WTC11 (cell line): ENCODE measurements at places on chromosomes 1 and 21. TPM values are rescaled to one million over a fixed set of nuclear protein-coding genes. Genes with fewer than 3 reads are reported as not detected.

SPRR1B gene
- total RNA-seq: not detected in 3 replicates

- no peak overlapping the region for H3K4me3 ChIP-seq
- H3K27ac ChIP-seq: no peak overlapping the region
- 0 out of 2 replicates have a peak, but pooled peaks cover 2% of the 10 kb centered on the region for H3K4me1 ChIP-seq
- H3K27me3 ChIP-seq: no peaks in the 10 kb centered on the region
These were observed 481.8 kb upstream of the NFIA start for GRCh38 chr1:60600532-60600931.

- DNase-seq: no peak
- H3K27me3 ChIP-seq: no peaks in the 10 kb centered on the region
- peaks cover 51% of the 10 kb centered on the region for H3K4me1 ChIP-seq
These were observed 58.8 kb downstream of the GALNT2 start for GRCh38 chr1:230125640-230126528.

NCAM2 gene
- total RNA-seq: 0.64 to 1.6 TPM (median 0.94 TPM) in 3 replicates

EXO5 gene
- total RNA-seq: 5.5 to 9.8 TPM (median 8.7 TPM) in 3 replicates

GRCh38 chr1:234533034-234533891 is 54.3 kb upstream of the TARBP1 start:
- no peak overlapping the region for H3K4me3 ChIP-seq
- H3K36me3 ChIP-seq: no peaks in the 10 kb centered on the region
- DNase-seq: no peak
- H3K4me1 ChIP-seq: peaks cover 34% of the 10 kb centered on the region
- no peak overlapping the region for H3K27ac ChIP-seq

GRCh38 chr1:212035835-212036605 is 472 bp downstream of the DTL start:
- H3K36me3 ChIP-seq: peaks cover 16% of the 10 kb centered on the region
- peaks cover 3% of the 10 kb centered on the region; the same call in 1 of the 2 replicates for H3K27me3 ChIP-seq
- H3K27ac ChIP-seq: peak overlapping the region; percentile 99
- DNase-seq: no peak

DNA sequence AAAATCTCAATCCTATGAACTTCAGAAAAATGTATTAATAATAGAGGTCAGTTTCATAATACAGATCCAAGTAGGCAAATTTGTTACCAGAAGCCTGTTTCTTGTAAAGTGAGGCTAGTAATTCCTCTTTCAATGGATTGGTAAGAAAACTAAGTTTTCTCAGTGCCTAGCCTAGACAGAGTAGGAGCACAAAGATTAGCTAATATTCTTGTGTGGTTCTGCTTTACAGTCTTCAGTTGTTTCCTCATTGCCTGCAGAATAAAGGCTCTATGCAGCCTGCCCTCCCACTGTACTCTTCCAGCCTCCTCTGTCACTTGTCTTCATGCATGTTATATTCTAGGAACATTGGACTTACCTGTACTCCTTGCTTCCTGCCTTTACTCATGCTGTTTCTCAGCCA is 2.4 kb upstream of the PPP1R15B start:
- peak overlapping the region; percentile 15; the same call in 1 of the 2 replicates for H3K27ac ChIP-seq
- no peak for DNase-seq
- H3K4me1 ChIP-seq: peaks cover 12% of the 10 kb centered on the region
- no peaks in the 10 kb centered on the region for H3K27me3 ChIP-seq
- peaks cover 15% of the 10 kb centered on the region for H3K36me3 ChIP-seq

- no peak overlapping the region for H3K4me3 ChIP-seq
- H3K36me3 ChIP-seq: no peaks in the 10 kb centered on the region
- DNase-seq: no peak
- no peak overlapping the region for H3K27ac ChIP-seq
These were observed 43.8 kb downstream of the C1orf198 start for GRCh38 chr1:230824551-230824918.

CHODL gene
- total RNA-seq: 0.92 to 3.1 TPM (median 1.2 TPM) in 3 replicates

HSPB7 gene
- 0.11 to 0.23 TPM (median 0.21 TPM) in 3 replicates for total RNA-seq

PDPN gene
- 128 to 158 TPM (median 135 TPM) in 3 replicates for total RNA-seq

HPDL gene
- 24.9 to 44.0 TPM (median 27.8 TPM) in 3 replicates for total RNA-seq

DNA sequence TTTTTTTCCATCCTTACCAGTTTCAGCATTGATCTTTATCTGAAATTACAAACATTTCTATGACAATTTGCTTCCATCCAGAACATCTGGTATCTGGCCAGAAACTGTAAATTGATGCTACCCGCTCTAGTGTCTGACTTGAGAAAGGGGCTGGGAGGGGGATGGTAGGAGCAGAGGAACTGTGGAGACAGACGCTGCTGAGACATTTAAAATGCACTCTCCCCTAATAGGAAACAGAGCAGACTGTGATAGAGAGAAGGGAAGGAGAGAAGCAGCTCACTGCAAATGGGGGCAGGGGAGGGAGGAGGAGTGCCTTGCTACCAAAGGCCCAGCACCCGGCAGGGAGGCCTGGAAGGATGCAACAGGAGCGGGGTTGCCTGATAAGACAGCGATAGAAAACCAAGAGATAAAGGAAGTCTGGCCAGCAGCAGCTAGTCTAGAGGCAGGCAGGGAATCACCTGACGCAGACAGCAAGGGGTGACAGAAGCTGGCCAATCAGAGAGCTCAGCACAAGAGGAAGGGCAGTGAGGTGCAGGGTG is 195.5 kb upstream of the NFIA start:
- peaks cover 42% of the 10 kb centered on the region for H3K4me1 ChIP-seq
- H3K4me3 ChIP-seq: peak overlapping the region; percentile 35
- no peaks in the 10 kb centered on the region for H3K27me3 ChIP-seq
- peak overlapping the region; percentile 73 for H3K27ac ChIP-seq

GRCh38 chr1:167773516-167773915 is 51.7 kb downstream of the MPZL1 start:
- no peak overlapping the region for H3K4me3 ChIP-seq
- no peak for DNase-seq
- peaks cover 77% of the 10 kb centered on the region for H3K36me3 ChIP-seq
- no peak overlapping the region for H3K27ac ChIP-seq
- H3K4me1 ChIP-seq: peaks cover 7% of the 10 kb centered on the region
- H3K27me3 ChIP-seq: peaks cover 53% of the 10 kb centered on the region

BSND gene
- total RNA-seq: 0.30 to 0.42 TPM (median 0.37 TPM) in 3 replicates

GRCh38 chr1:44907893-44908292 is 64.8 kb upstream of the PTCH2 start:
- H3K27ac ChIP-seq: no peak overlapping the region
- H3K4me3 ChIP-seq: no peak overlapping the region
- H3K27me3 ChIP-seq: no peaks in the 10 kb centered on the region
- no peaks in the 10 kb centered on the region for H3K4me1 ChIP-seq

C1orf74 gene
- total RNA-seq: 4.1 to 4.6 TPM (median 4.4 TPM) in 3 replicates

- peak overlapping the region; percentile 83 for H3K4me3 ChIP-seq
- H3K27me3 ChIP-seq: peaks cover 80% of the 10 kb centered on the region
- peaks cover 9% of the 10 kb centered on the region for H3K4me1 ChIP-seq
- no peaks in the 10 kb centered on the region for H3K36me3 ChIP-seq
These were observed 787 bp downstream of the PTGFR start for GRCh38 chr1:78491451-78492071.

OR2G6 gene
- total RNA-seq: not detected in 3 replicates

- peaks cover 5% of the 10 kb centered on the region; the same call in 1 of the 2 replicates for H3K4me1 ChIP-seq
- H3K27ac ChIP-seq: no peak overlapping the region
- H3K4me3 ChIP-seq: peak overlapping the region; percentile 72
- no peaks in the 10 kb centered on the region for H3K36me3 ChIP-seq
- no peaks in the 10 kb centered on the region; the same call in 1 of the 2 replicates for H3K27me3 ChIP-seq
- peak; percentile 87 for DNase-seq
These were observed 8.0 kb upstream of the TNFRSF14 start for GRCh38 chr1:2548068-2548589.

C1orf21 gene
- 20.1 to 28.5 TPM (median 22.9 TPM) in 3 replicates for total RNA-seq

MASP2 gene
- 0.57 to 1.1 TPM (median 0.82 TPM) in 3 replicates for total RNA-seq

DNA sequence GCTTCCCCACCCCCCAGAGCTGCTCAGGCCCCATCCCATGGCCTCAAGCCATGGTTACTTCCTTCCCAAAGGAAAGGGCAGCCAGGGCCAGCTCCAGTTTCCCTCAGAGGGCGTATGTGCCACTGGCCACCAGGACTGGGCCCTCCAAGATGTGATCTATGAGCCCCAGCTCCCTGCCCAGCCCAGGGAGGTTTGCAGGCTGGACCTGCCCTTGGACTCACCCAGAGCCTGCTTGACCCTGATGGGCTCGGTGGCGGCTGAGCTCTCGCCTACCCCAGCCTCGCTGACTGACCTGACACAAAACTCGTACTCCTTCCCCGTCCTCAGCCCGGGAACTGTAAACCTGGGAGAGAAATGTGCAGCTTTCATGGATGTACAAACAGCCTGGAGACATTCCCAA is 29.6 kb downstream of the MYOM3 start:
- H3K27me3 ChIP-seq: no peaks in the 10 kb centered on the region; the same call in 1 of the 2 replicates
- peaks cover 12% of the 10 kb centered on the region for H3K4me1 ChIP-seq
- H3K36me3 ChIP-seq: no peaks in the 10 kb centered on the region
- DNase-seq: no peak
- no peak overlapping the region for H3K27ac ChIP-seq

SLC35F3 gene
- total RNA-seq: 0.85 to 1.2 TPM (median 0.94 TPM) in 3 replicates

DNA sequence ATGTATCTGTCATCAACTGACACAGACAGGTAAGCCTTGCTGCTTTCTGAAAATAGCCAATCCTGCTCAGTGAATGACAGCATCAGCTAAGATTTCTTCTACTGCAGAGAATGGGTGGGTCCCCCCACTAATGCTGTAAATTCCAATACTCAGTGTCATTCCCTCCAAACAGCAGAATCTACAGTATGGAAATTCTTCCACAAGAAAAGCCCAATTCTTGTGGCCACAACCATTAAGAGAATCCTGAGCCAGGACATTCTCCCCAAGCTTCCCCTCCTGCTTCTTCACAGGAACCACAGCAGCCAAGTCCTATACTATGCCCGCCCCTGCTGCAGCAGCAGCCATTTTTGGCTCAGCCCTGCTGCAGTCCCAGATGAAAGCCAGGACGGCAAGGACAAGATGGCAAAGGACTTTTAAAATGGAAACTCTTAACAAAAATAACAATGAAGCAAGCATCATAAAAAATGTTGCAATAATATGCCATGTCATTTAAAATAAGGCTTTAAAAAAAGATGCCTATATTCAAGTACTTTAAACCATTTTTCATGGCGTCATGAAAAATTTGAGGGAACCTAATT is 26.8 kb downstream of the EIF4G3 start:
- H3K27ac ChIP-seq: peak overlapping the region; percentile 55
- peaks cover 17% of the 10 kb centered on the region for H3K36me3 ChIP-seq
- peaks cover 2% of the 10 kb centered on the region; the same call in 1 of the 2 replicates for H3K4me1 ChIP-seq

GRCh38 chr1:101043776-101044175 is 18.2 kb upstream of the DPH5 start:
- H3K4me1 ChIP-seq: no peaks in the 10 kb centered on the region
- H3K36me3 ChIP-seq: peaks cover 3% of the 10 kb centered on the region; the same call in 1 of the 2 replicates
- H3K4me3 ChIP-seq: no peak overlapping the region
- no peak for DNase-seq
- no peak overlapping the region for H3K27ac ChIP-seq

AK4 gene
- 169 to 180 TPM (median 172 TPM) in 3 replicates for total RNA-seq

SPATA46 gene
- total RNA-seq: not detected in 3 replicates

DNA sequence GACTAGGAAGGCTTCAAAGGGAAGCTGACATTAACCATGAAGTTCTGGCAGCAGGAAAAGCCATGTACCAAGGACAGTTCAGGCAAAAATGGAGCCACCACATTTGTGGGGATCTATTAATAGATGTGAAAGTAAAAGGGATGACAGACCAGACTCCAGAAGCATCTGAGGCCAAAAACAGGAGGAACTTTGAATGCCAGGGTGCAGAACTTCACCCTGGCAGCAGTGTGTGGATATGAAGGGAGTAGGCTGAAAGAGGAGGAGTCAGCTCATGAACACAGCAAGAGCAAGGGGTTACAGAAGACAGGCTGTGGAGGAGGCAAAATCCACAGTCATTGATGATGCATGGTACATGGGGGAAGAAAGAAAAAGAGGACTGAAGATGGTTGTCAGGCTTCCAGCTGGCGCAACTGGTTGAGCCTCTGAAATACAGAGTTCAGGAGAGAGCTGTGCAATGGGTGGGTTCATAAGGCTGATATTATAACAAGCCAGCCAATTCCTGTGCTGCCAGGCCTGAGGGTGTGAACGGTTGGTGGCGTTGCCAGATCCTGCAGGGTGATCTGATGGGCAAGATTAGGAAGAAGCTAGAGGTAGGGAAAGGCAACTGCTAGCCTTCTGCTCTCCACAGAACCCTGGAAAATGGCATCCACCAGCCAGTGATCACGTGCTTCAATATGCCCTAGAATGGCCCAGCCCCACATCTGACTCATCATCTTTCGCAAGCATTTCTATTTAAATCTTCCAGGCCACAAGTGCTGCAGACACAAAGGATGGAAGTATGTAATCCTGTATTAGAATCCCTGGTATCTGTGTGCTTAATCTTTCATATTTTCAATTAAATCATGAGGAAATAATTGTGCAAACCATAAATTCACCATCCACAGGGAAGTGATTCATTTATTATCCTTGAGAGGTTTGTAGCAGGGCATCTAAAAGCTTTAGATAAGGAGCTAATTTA is 81.9 kb downstream of the SLC25A24 start:
- H3K36me3 ChIP-seq: no peaks in the 10 kb centered on the region
- H3K27me3 ChIP-seq: no peaks in the 10 kb centered on the region
- H3K27ac ChIP-seq: no peak overlapping the region
- no peak for DNase-seq

MAP7D1 gene
- total RNA-seq: 65.0 to 88.7 TPM (median 72.0 TPM) in 3 replicates

DPT gene
- total RNA-seq: 0.11 TPM in 1 of 3 replicates, not detected in the others

DNA sequence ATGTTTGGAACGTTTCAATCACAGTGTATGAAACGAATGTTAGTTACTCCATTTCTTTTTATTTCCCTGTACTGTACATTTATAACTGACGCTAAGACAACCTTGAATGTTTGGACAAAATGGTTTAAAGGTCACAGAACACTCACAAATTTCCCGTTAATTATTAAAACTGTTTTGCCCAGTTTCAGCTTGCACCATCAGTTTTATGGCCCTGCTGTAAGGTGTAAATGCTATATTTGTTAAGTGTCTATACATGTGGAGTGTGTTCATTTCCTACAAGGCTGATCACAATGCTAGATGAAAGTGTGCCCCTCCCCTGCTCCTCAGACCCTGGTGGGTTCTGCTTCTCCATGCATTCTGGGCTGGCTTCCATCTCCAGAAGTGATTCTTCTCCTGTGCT is 57.9 kb upstream of the ETS2 start:
- no peak overlapping the region for H3K27ac ChIP-seq
- H3K36me3 ChIP-seq: no peaks in the 10 kb centered on the region
- no peak for DNase-seq
- no peak overlapping the region for H3K4me3 ChIP-seq
- H3K27me3 ChIP-seq: no peaks in the 10 kb centered on the region
- peaks cover 3% of the 10 kb centered on the region for H3K4me1 ChIP-seq

DNA sequence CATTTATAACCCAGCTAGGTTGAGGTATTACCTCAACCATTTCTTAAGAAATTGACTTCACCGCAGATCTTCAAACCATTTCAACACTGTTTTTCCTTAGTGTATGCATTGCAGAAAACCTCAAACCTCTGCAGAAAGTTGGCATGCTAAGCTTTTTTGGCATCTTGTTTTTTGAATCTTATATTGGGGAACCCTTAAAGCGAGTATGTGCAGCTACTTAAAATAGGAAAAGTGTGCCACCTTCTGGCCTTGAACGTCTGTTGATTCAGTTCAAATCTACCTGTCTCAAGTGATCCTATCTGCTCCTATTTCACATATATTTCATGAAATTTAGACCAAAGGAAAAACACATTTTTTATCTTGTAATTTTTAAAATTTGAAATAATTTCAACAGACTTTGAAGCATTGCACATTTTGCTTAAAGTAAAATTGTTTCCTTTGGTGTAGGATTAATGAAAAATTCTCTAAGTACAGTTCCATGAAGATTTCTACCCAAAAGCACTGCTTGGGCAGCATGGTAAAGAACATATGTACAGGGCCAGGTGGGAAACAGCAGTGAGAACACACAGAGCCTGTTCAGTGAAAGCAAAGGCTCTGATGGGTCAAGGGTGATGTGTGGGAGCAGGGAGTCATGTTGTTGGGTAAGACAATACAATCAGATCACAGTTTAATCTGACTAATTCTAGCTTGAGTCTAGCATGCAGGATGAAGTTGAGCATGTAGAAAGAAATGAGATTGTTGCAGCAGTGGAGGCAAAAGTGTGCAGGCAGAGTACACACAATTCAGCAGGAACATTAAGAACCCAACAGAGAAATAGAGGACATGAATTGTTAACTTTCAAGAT is 17.2 kb downstream of the HENMT1 start:
- H3K27ac ChIP-seq: no peak overlapping the region
- no peak for DNase-seq
- H3K4me3 ChIP-seq: no peak overlapping the region
- H3K36me3 ChIP-seq: peaks cover 4% of the 10 kb centered on the region; the same call in 1 of the 2 replicates

OR10K2 gene
- not detected in 3 replicates for total RNA-seq
